CD4-positive, alpha-beta T cell treated with Interleukin-1 beta for 1 hour (primary cell): ENCODE measurements at places on chromosomes 11 and 22.

DNA sequence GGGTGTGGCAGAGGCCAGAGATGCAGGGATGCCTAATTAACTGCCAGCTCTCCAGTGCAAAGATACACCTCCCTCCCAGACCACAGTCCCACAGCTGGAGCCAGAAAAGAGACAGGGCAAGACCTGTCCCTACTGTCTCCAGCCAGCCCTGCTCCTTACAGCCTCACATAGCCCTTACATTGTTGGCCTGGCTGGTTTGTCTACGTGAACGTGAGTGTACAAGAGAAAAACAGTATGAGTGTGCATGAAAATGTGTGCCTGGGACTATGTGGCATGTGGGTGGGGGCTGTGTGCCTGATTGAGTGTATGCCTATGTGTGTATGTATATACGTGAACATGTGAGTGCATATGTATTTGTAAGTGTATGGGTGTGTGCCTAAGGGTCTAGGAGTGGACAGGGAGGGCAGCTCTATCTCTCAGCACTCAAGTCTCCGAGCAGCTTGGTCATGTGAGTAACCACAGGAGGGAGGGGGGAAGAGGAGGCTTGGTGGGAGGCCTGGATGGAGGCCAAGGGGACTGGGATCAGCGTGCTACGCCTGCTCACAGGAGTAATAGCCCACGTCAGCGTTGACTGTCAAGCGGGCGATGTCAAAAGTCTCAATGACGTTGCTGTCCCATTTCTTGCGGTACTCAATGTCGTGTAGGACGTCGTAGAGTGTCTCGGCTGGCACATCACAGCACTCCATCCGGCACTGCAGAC lies 6.6 kb upstream of the ARAP1 start:
- peak; percentile 30 for DNase-seq

DNA sequence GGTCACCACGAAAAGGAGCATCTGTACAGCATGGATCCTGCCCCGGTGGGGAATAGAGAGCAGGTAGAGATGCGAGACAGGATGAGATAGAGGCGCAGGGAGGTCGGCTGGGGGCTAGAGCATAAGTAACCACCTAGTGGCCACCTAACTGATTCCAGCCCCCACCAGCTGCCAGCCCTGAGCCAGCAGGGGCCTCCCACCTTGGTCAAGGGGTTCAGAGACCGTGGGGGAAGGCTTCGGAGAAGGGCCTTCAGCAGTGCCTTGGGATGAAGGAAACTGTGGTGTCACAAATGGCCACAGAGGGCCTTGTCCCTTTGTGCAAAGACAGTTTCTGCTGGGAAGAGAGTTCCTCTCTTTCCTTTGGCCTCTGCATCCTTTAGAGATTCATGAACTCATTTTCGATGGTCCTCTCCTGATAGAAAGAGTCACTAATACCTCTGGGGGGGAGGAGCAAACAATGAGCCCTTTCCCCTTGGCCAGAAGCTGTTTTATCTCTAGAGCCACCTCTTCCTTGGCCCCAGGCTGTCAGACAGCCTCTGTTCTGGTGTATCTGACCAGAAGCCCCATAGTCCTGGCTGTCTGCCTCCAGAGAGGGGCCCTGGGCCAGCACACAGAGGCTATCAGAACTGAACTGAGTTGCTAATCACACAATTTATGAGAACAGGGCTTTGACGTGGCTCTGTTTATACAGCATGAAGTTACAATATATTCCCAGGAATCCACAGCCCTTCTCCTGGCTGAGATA lies 146.0 kb downstream of the PARVA start:
- no peak for DNase-seq

GRCh38 chr11:20617346-20618005 lies 18.1 kb downstream of the SLC6A5 start:
- DNase-seq, result no peak

DNA sequence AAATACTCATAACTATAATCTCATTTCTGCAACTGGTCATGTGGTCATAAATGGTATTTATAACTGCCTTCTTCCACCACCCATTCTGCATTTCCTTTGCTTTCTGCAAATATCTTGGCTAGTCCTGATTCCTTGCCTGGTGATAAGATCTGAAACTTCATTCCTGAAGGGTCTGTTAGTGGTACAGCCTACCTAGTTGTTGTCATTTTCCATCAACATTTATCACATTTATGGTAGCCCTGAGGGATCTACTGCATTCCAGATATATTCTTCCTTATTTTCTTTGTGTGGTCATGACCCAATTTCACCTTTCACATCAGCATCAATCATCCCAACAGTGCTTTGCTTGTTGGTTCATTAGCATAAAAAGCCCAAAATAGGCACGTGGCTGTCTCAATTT lies 50.1 kb downstream of the DDX6 start:
- DNase-seq, result no peak

DNA sequence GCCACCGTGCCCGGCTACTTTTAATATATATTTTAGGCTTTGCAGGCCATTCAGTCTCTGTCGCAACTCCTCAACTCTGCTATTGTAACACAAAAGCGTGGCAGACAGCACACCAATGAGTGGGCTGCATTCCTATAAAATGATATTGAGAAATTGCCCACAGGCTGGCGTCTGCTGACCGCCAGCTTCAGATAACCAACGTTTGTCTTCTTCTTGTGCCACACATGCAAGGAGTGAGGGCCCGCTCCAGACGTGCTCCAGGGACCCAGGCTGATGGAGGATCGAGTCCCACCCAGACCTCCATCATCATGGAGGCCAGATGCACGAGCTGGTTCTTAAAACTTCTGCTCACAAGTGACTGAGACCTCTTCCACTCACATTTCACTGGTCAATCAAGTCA lies 35.4 kb upstream of the LINC01488 start:
- DNase-seq, result no peak

DNA sequence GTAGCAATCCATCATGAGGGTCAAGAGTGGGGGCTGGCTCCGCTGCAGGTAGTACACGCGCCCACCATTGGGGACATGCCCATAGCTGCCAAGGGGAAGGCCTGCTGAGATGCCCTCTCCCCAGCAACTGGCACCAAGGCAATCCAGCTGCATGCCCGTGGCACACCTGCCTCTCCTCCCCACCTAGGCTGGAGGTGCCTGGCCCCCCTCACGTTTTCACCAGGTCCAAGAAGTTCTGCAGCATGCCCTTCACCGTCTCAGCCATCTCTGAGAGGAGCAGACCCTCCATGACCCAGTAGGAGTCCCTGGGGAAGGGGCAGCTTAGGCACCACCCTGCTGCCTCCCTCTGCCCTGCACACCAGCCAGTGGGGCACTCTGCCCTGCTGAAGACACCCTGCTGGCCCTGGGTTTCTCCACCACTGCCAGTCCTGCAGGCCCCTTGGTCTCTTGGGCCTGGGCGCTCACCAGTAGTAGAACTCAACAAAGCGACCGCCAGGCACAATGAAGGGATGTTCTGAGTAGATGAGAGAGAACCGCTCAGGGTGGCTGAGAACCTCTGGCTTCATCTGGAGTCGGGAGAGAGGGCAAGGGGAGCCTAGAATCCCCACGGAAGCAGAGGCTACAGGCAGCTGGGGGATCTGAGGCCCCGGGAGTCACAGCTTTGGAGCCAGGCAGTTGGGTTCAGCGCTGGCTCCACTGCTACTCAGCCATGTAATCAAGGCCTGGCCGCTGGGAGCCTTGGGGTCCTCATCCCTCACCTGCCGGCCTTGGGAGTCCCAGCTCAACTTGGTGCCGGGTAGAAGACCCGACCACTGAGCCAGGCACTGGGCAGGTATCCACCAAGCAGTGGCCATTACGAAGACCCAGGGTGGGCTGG lies 17.8 kb downstream of the TREH start:
- DNase-seq, result no peak

DNA sequence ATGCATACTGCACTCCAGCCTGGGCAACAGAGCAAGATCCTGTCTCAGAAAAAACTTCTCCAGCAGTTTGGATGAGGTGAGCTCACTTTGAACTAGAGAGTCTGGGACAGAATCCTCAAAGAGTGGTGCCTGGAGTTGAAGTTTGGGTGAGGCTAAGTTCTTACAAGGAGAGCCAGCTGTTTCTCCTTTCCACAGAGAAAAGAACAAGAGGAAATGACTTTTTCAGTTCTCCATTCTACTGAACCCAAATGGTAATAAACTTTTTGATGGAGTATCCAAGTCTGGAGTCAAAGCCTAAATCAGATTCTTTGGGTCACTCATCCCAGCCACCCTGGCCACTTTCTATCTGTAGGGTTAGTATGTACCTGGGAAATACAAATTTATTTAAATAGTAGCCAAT lies 102.7 kb downstream of the TRAF6 start:
- DNase-seq, result no peak

DNA sequence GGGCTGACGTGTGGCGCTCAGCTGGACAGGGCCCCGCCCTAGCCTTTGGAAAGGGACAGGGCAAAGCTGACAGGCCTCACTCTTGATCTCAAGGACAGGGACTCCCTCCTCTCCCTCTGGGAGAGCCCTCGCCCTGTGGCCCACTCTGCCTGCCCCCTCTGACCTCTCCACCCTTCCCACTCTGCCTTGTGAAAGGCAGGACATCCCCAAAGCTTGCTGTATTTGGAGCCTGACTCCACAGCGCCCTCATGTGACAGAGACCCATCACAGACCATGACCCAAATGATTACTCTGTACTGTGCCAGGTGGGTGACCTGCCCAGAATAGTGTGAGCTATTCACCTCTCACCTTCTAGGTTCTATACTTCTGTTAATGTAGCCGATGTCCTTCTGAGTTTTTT lies 18.8 kb downstream of the P2RY2 start:
- peak; percentile 59 for DNase-seq

GRCh38 chr11:119964136-119965025 lies 173.5 kb downstream of the TRIM29 start:
- no peak for DNase-seq

DNA sequence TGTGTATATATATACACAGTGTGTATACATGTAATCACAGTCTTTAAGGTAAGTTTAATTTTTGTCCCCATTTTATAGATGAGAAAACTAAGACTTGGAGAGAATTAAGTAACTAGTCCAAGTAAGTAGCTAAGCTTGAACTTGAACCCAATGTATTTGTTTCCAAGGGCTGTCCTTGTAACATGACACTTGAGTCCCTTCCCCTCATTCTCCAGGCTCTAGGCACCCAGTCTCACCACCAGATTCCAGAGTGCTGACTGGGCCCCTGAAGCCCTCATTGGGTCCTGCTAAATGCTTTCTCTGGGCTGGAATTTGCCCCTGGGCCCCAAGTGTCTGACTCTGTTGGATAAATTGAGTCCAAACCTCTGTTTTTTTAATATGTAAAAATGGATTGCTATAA lies 45.5 kb downstream of the ADM start:
- no peak for DNase-seq

DNA sequence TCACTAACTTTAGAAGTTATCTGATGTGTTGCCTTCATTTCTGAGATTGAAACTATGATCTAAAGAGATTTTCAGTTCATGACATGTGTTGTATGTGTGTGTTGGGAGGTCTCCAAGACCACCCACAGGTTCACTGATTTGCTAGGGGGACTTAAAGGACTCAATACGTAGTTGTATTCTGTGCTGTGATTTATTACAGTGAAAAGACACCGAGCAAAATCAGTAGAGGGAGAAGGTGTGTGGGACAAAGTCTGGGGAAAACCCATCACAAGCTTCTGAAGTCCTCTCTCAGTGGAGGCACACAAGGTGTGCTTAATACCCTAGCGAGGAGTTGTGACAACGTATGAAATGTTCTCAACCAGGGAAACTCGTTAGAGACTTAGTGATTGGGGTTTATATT lies 35.6 kb downstream of the RNF169 start:
- DNase-seq, result no peak

GRCh38 chr22:37022483-37023337 lies 3.2 kb downstream of the MPST start:
- no peak for DNase-seq

GRCh38 chr11:124077266-124077665 lies 36.1 kb upstream of the OR10G7 start:
- DNase-seq, result no peak

DNA sequence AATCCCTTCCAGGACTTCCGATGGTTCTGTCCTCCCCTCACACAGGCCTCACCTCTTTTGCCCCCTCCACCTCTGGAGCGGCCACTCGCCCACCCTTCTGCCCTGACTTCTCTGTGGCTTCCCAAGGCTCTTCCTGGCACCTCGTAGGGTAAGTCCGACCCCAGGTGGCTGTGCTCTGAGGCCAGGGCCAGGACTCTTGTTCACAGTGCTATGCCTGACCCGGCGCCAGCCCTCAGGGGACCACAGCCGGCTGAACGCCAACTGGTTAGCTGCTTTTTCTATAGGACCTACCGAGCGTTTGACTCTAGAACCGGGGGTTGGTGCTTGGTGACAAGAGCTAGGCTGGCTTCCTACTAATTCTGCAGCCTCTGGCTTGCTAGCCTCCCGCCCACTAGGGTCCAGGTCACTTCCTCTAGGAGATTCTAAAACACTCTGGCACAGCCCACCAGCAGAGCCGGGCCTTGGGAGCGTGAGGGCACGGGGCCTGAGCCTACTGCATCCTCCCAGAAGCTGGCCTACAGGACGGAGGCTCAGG lies 28.4 kb upstream of the KCNQ1OT1 start:
- no peak for DNase-seq

DNA sequence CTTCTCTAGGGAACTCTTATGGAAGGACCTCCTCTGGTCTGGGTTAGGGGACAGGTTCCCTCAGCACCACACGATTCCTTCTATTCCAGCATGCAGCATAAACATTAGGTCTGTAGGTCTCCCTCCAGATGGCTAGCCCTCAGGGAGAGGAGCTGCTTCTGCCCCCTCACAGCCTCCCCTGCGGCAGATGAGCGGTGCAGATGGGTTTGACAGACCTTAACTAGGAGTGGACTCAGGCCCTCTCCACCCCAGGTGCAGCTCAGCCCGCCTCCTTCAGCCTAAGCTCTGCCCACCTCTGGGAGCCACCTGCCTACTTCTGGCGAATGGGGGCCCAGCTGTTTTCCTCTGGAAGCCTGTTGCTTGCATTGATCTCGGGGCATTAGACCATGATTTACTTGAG lies 55.7 kb upstream of the EIF3D start:
- DNase-seq, result no peak

GRCh38 chr11:119100246-119100970 lies 1.2 kb downstream of the DPAGT1 start:
- DNase-seq, result no peak

DNA sequence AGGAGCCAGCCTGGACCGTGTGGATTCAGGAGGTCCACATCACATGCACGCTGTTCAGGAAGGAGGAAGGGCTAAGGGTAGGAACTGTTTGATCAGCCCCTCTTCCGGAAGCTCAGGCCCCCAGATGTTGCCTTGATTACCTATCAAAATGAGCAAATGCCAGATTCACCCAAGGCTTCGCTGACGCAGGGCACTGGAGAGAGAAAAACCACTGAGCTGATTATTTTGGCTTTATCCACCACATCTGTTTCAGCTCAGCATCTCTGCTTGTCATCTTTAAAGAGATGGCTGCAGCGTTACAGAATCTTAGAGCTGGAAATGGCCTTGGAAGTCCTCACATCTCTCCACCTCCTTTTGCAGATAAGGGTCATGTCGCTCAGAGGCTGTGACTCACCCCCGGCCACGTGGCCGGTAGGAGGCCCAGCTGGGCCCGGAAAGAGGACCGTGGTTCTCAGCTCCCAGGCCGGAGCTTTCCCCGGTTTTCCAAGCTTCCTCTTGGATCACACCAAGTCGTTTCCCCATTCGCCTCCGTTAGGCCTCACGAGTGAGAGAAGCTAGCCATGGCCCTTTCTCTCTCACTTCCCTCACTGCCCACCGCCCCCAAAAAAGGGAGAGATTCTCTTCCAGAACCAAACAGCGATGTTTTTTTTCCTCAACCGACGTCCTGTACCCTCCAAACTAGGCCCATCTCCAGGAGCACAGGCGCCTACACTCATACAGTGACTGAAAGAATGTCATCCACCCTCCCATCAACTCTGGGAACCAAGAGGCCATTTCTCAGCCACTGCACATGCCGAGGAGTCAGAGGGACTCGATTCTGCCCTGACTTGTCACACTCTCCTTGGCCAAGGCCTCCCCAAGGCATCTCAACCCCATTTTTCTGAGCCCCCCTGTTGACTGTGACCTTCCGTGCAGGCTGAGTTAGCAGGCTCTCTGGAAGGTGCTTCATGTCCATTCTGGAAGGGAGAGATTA lies 37.6 kb downstream of the LIF start:
- DNase-seq, result no peak
